ENCODE measurements at places on chromosomes 1 and 21.

DNA sequence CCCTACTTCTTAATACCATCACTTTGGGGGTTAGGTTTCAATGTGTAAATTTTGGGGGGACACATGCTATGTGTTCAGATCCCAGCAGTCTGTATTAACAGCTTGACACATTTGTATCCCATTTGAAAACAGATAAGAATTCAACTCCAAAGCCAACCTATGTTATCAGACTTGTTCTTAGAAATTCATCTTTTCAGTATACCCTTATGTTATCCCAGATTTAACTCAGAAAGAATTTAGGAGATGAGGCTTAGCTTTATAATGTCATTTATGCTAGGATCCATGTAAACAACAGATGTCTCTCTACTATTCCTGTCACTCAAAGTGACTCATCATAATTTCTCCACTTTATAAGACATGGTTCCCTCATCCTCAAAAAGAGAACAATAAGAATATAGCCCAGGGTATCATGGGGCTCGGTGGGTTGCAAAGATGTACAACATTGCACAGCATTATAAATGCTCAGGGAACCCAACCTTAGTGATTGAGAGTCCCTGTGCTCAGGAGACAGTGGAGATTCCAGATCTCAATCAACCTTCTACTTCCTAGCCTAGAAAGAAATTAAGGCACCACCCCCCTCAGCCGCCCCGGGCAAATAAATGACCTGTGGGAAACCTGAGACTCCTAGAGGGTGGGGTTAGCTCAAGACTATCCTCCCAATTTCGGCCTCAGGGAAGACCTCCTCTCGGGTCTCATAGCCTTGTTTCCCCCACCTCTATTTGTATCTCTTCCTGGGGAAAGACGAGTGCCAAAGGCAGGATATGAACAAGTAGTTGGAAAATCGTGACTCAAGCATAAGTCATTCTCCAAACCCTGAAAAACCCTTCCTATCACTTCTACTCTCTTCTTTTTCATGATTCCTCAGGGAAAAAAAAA, 265.1 kb upstream of the CAMK1G start:
- DNase-seq = no peak

GRCh38 chr1:62722796-62723195, 34.6 kb upstream of the DOCK7 start:
- DNase-seq = no peak

GRCh38 chr1:30654188-30654587, 69.2 kb downstream of the MATN1 start:
- no peak for DNase-seq

- no peak for DNase-seq
These were observed 386.2 kb upstream of the ADGRL2 start for GRCh38 chr1:81414488-81415015.

Data from T-helper 9 cell (primary cell).